Activated CD4-positive, CD25-positive, alpha-beta regulatory T cell (primary cell): ENCODE measurements at places on chromosomes 4 and X.

DNA sequence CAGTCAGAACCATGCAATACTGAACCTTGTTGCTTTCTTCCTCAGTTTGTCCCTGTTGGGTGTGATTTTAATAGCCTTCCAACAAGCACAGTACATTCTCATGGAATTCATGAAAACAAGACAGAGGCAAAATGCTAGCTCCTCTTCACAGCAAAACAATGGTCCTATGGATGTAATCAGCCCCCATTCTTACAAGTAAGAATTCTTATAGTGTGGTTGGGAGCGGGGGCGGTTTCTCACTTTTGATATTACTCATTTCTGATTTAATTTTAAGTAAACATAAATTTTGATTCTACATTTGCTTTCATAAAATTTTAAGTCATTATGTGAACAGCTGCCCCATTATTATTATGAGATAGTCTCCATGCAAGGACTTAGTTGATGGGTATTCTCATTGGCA lies 80.8 kb upstream of the TLR2 start:
- DNase-seq: no peak

DNA sequence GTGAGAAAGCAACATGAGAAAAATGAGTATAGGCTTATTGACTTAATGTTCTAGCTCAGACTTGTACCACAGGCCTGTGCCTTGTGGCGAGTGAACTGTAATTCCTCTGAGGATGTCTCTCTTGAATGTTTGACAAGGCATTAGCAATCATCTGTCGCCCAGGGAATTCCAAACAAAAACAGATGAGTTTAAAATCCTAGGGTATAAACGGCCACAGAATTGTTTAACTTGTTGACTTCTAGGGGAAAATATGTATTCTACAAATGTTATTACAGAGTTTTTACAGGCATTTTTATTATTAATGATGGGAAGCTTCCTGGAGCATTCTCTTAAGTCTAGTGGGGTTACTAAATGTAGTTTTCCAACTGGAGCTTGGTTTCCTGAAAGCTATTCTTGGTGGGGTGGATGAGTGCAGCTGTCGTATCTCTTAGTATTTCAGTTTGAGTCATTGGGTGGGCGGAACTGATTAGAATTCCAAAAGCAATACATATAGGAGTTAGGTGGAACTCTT lies 40.6 kb downstream of the ARHGAP10 start:
- DNase-seq: no peak

- no peak for DNase-seq
These were observed 3.3 kb upstream of the HMGB2 start for GRCh38 chr4:173337463-173337862.

- no peak for DNase-seq
These were observed 366.2 kb upstream of the CLNK start for GRCh38 chr4:11050766-11051165.

DNA sequence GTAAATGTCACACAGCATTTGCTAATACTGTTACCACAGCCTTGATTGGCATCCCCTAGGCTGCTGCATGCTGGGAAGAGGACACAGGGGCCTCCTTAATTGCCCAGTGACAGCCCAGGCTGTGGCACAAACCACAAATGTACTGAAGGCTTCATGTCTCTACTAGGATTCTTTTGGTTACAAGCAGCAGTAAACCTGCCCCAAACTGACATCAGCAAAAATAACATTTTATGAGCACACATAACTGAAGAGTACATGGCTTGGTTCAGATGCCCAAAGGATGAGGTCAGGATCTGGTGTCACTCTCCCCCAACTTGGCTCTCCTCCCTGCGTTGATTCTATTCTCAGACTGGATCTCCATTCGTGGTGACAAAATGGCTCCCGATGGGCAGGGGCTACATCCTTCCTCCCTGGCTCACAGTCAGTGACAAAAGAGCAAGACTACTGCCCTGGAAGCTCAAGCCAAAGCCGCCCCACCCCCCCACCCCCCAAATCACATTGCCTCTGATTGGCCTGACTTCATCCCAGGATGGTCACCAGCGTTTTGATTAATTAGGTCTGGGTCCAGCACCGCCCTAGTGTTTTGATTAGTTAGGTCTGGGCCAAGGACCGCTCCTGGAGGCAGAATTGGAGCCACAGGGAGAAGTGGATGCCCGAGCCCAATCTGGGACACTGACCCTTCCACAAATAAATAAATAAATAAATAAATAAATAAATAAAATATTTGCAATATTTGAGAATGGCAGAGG lies 180.5 kb upstream of the RBPJ start:
- no peak for DNase-seq

GRCh38 chr4:98544818-98545414 lies 113.5 kb downstream of the TSPAN5 start:
- DNase-seq: no peak

DNA sequence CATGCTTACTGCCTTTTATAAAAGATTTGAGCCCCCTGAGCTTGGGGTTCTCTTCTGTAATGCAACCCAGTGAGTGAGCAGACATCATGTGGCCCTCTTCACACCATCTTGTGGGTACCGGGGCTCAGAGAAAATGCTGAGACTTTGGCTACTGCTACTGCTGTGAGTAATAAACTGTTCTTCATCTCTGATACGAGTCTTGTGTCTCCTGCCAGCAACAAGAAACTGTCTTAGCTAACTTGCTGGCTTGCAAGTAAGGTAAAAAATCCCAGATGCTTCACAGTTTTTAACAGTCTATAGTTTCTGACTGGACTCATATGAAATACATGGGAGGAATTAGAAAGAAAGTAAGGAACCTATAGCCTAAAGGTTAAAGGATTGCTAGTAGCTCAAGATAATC lies 148.3 kb downstream of the GPC3 start:
- no peak for DNase-seq

GRCh38 chr4:87120010-87120409 lies 100.4 kb downstream of the KLHL8 start:
- no peak for DNase-seq

- DNase-seq: no peak
These were observed 220.5 kb upstream of the RPS6KA3 start for GRCh38 chrX:20487227-20487626.

- DNase-seq: no peak
These were observed 33.4 kb downstream of the ADGRA3 start for GRCh38 chr4:22482250-22483127.

GRCh38 chr4:100288161-100288560 lies 97.9 kb upstream of the DDIT4L start:
- DNase-seq: no peak

DNA sequence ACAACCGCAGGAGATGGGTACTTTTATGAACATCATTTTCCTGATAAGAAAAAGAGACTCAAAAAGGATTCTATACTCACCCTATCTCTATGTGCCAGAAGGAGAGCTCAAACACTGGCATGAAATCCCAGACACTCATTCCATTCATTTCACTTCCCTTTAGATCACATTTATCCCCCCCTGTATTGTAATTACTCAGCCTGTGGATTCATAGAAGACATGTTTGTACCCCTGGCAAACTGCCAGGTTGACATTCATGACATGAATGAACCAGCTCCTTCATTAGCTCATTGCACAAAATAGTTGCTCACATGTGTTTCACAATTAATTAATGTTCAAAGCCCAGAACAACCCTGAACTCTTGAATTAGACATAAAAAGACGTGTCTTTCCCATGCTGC lies 4.9 kb downstream of the SMR3A start:
- no peak for DNase-seq

GRCh38 chrX:8849458-8849857 lies 48.3 kb upstream of the FAM9A start:
- no peak for DNase-seq

GRCh38 chrX:136626237-136626636 lies 21.7 kb upstream of the CD40LG start:
- no peak for DNase-seq

- no peak for DNase-seq
These were observed 5.2 kb downstream of the UGDH start for GRCh38 chr4:39522068-39522467.
